ENCODE measurements at places on chromosomes 1 and 21.

DNA sequence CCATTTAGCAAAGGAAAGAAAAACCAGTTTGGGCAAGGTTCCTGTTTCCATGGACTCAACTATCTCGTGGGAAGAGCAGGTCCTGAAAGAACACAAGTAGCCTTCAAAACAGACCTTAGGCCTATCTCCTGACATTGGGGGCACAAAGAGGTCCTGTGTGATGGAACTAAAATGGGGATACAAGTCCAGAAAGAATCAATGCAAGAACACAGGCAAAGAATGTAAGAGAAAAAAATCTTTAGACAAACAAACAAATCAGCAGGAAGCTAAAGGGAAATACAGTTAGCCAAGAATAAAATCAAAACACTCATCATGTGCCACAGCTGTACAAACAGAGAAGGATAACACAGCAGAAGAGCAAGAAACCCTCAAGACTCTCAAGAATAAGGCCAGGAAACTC is 28.2 kb downstream of the SLC30A10 start:
- DNase-seq, result no peak

GRCh38 chr1:194104247-194104844 is 917.9 kb upstream of the B3GALT2 start:
- no peak for DNase-seq

DNA sequence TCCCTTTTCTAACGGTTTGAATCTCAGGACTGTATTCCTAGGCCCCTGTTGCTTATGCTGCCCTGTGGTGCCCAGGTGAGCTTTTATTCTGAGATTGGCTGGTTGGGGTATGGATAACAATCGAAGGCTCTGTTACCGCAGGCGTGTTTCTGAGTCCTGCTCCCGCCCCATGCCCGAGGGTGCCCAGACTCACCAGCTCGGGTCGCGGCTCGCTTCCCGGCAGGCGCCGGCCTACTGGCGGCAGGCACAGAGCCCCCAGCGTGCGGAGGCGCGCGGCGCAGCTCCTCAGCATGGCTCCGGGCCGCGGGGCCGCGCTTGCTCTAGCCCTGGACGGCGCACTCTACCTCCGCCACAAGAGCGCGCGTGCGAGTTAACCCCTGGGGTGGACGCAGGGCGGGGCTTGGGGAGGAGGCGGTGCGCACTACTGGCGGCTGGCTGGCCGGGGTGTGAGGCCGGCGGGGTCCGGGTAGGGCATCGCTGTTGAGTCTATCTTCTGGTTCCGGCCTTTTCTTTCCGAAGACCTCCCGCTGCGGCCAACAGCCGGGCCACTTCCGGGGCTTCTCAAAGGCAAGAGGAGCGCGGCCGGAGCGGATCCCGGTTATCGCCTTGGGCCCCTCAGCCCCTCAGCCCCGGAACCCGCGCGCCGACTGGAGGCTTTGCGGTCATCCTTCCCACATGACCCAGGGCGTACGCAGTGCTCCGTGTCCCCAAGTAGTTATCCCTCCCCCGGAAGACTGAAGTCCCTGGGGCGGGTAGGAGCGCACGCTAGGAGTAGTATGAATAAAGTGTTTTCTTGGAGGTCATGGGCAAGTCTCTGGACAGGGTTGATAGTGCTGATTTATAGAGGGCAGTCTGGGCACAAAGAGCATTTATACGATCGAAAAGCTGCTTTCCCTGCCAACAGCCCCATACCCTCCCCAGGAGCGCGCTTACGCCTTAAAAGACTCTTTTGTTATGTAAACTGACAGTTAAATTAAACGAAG is at the start of gene THEM4:
Gene THEM4 (minus strand): TSS at position 345 of the 983 bp plus-strand sequence. CDS start 53 bp downstream, at position 292.
- DNase-seq, result peak; percentile 86

DNA sequence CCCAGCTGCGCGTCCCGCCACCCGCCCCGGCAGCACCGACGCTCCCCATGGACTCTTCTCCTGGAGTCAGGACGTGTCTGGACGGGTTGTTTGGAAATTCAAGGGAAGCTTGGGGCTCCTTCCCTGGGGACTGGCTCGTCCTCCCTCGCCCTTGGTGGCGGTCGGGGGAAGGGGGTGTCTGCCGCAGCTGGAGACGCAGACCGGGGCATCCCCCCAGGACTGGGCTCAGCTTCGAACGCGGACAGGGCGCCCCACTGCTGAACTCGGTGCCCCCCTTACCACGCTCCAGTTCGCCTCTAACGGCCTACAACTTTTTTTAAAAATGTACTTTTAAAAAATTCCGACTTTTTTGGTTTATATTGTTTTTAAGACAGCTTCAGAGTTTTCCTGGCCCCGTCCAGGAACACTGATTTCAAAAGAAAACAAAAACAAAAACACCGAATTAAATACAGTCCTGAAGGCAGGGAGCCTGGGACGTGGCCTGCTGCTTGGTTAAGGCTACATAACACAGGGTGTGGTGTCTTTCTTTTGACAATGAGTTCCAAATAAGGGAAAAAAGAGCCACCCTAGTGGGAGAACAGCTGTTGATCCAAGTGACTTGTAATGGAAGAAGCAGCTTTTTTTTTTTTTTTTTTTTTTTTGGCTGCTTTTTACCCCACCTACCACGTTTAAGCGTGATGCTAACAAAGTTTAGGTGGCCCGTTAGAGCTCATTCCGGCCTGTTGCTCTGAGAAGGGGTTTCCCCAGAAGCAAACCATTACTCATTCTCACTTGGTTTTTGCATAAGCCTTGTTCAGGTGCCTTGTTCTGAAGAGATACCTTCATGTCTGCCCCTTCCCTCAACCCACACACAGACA is 862 bp upstream of the DIPK1A start:
- peak; percentile 30 for DNase-seq

GRCh38 chr1:102838016-102838415 is 270.3 kb downstream of the COL11A1 start:
- no peak for DNase-seq

DNA sequence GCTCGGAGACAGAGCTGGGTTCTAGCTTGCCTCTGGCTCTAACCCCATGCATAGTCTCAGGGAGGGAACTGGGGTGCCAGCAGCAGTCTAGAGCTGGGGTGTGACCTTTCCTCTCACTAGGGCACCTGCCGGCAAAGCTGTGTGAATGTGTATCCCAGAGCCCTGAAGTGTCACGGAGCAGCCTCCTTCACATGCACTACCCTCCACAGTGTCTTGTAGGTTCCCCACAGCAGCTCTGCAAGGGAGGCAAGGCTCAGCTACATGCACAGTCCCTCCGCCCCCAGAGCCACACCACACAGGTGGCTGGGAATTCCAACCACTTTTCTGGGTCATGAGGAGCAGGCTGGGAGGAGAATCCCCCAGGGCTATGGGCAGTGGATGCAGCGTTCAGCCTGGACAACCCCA is 7.7 kb upstream of the HPCA start:
- no peak for DNase-seq

DNA sequence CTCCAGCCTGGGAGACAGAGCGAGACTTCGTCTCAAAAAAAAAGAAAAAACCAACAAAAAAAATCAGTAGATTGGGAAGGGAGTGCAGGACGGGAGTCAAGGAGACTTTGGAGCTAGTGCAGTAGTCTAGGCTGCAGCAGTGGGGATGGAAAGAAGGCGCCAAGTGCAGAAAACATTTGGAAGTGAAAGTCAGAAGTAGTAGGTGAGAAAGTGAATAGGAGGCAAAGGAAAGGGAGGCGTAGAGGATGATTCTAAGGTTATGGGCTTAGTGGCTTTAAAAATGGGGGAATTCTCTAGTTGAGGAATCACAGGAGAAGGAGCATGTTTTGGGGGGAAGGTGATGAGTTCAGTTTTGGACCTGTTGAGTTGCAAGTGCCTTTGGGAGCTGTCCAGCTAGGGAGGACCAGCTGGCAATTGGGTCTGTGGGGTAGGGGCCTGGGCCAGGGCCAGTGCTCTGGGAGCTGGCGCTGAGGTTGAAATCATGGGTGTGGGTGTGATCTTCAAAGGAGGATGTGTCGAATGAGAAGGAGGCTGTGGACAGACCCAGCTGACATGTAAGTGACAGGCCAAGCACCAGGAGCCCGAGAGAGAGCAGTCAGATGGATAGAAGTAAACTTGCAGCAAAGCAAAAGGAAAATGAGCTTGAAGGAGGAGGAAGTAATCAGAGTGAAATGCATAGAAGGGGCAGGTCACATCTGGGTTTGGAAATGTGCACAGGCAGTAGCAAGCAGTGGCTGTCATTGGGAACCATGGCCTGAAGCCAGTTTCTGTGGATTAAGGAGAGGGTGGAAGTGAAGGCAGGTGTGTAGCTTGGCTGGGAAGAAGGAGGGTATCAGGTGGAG is 15.8 kb downstream of the TMCC2 start:
- DNase-seq, result no peak

- no peak for DNase-seq
These were observed 142.3 kb upstream of the TMPRSS15 start for GRCh38 chr21:18545908-18546307.

DNA sequence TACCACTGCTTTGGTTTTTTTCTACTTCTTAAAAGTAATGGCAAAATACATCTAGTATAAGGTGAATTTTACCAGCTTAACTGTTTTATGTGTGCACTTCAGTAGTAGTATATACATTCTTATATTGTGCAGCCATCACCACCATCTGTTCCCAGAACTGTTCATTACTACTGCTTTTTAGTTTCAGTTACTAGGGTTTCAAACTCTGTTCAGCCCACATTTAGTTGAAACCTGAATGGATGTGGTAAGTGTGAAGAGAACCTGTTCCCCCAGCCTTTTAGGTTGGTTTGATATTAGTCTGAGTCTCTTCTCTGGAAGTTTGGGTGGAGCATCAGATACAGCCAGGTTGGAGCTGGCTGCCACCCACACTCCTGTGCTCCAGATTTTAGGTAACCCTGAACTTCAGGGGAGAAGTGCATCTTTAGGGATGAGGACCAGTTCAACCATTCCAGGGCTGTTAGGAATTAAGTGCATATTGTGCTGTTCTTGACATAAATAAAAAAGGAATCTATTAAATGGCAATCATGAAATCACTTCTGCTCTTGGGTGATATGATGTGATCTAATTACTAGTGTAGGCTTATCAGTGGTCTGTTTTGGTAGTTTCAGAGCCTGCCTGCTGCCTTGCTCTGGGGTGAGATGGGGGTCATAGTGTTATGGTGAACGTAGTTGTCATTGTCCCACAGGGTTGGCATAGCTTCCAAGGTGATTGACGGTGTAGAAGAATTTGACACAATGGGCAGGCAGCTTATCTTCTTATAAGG is 32.1 kb downstream of the URB2 start:
- DNase-seq, result no peak

- no peak for DNase-seq
These were observed 59.2 kb downstream of the SAMSN1 start for GRCh38 chr21:14486869-14487268.

All from stimulated activated CD8-positive, alpha-beta memory T cell treated with anti-CD3 and anti-CD28 coated beads, Interleukin-15, amount 100 ng/mL, for 1 hour (primary cell).